ENCODE measurements at places on chromosomes 11 and 22.

DNA sequence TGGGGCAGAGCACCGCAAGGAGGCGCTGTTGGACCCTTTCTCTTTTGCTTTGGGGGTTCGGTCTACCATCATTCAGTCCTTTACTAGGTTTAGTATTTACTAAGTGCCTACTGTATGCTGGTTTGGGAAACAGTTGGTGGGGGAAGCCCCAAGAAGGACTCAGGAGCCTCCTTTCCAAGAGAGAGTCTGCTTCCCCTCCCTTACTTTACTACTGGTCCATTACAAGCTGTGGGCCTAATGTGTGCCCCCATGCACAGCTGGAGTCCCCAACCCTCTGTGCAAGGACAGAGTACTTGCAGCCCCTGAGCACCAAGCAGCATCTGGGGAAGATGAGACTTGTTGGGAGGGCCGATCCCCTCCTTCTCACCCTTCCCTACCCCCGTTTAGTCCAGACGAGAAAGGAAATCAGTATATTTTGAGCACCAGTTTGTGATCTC, 876 bp upstream of the UBE2L6 start:
- peak; percentile 96 for DNase-seq

- DNase-seq = no peak
Observed at GRCh38 chr11:30741039-30741550, 154.9 kb upstream of the MPPED2 start.

DNA sequence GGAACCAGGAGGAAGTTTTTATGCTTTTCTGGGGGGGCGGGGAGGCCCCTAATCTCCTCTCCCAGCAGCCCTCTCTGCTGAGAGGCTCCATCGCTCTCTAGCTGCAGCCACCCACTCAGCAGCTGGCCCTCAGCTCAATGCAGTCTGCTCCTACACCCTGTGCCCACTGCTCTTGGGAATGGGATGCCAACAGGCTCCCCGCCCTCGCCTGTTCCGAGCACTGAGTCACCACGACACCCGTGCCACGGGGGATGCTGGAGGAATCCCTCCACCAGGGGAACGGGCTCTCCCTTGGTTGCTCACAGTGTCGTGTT, 23.5 kb upstream of the SUSD2 start:
- no peak for DNase-seq

- no peak for DNase-seq
Observed at GRCh38 chr22:43118953-43119458, 8.5 kb downstream of the BIK start.

- DNase-seq = no peak
Observed at GRCh38 chr11:114478001-114478410, 38.7 kb downstream of the REXO2 start.

DNA sequence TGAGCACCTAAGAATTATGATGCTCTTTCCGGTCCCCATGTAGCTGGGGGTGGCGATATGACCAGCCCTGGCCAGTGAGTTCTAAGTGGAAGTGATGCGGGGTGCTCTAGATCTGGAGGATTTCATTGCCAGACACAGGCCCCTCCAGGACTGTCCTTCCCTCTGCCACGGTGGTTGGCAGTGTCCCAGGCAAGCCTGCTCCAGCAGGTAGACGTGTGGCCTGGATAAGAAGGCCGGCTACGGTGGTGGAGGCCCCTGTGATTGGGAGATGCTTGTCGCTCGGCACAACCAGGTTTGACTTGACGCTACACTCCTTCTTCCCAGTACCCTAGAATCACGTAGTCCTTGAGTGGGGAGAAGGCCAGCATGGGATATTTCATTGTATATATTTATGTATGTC, 9.1 kb upstream of the ARHGAP8 start:
- no peak for DNase-seq

GRCh38 chr11:100790073-100790472, 103.0 kb downstream of the ARHGAP42 start:
- no peak for DNase-seq

DNA sequence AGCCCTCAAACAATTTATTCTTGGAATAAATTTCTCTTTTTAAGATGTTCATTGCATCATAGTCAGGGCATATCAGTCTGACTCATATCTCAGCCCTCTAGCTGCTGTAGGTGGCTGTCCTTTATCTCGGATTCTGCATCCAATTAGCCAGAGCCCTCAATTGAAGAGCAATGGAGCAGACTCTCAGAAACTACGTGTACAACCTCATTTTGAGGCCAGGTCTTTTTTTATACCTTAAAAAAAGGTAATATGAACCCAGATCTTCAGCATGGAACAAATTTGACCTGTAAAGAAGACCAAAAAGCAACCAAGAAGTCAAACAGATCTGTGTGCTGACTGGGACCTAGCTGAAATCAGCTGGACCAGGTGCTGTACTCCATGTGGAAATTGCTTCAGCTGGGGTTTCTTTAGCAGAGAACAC, 8.7 kb downstream of the OR52A5 start:
- no peak for DNase-seq

DNA sequence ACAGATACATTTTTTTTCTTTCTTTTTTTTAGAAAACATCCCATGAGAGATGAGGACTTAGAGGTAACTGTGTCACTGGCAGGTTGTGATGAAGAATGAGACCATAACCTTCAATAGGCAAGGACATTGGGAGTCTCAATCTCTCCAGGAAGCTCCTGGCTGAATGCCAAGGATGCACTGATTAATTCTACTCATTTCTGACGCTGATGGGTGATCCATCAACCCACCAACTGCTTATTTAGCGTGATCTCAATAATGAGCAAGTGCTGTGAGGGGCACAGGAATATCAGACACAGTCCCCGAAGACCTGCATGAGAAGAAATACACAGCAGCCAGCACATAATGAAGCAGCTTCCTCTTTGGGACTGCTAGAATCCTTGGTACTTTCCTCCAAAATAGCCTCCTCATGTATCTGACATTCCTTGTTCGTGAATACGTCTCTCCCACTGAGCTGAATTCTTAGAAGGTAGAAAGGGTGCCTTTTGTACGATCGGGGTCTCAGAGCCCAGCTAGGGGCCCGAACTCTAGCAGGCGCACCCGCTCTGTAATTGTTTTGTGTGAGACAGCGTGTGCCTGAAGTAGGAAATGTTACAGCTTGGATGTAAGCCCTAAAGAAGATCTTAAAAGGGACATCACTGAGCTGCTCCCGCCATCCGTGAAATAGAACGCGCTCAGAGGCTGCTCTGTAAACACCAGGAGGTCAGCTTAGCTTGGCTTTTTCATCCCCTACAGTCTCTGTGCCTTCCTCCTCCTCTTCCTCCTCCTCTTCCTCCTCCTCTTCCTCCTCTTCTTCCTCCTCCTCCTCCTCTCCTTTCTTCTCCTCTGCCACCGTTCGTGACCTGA, 7.2 kb downstream of the CLMP start:
- DNase-seq = no peak

- no peak for DNase-seq
Observed at GRCh38 chr22:48464246-48464645, 1363.4 kb downstream of the BRD1 start.

Data from activated naive CD4-positive, alpha-beta T cell treated with anti-CD3 and anti-CD28 coated beads, Interleukin-2, amount 50 U/mL, for 72 hours (primary cell).